ENCODE measurements at places on chromosomes 2 and 18. TPM values are rescaled to one million over a fixed set of nuclear protein-coding genes. Genes with fewer than 3 reads are reported as not detected.

DNA sequence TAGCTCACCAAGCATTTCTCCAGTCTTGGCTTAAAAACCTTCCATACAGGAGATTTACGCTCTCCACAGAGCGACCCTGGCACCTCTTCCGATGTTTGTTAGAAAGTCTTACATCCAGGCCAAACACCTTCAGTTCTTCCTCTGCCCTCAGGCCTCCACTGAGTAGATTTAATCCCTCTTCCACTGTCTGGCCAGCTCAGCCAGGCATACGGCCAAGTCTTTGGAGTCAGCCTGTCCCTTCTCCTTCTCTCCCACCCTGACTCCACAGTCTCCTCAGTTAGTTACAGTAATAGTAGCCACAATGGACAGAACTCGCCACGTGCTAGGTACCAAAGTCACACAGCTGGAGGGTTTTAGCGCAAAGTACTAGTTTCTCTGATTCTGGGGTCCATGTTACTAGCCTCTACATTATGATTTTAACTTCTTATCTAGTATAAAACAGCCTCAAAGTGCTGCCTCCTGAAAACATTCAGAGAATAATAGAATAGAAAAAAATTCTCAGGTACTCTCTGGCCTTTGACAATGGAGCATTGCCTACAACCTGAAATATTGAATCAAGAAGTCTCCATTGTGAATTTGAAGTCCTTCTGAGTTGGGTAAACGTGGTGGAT lies 39.5 kb downstream of the THNSL2 start:
- no peak for DNase-seq

DPYSL5 gene
- not detected for total RNA-seq

GRCh38 chr18:32577561-32577960 lies 106.9 kb upstream of the GAREM1 start:
- DNase-seq, result no peak

DNA sequence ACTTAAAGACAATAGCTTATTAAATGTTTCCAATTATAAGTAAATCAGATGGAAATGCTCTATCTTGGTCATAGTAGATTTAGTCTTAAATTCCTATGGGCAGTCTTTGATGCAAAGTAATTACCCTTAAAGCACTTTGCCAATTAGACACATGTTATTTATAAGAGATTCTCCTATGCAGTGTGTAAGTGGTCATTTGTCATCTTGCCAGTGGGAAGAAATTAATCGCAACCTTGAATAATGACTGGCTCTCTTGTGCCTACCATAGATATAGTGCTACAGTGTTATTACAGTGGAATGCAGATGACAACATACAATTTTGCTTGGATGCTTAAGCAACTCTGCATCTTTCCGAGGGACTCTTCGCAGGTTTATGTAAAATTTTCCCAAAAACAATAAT lies 311.0 kb upstream of the THUMPD2 start:
- no peak for DNase-seq

- no peak for DNase-seq
Measured at GRCh38 chr2:85215448-85216401, 82.5 kb downstream of the TCF7L1 start.

DNA sequence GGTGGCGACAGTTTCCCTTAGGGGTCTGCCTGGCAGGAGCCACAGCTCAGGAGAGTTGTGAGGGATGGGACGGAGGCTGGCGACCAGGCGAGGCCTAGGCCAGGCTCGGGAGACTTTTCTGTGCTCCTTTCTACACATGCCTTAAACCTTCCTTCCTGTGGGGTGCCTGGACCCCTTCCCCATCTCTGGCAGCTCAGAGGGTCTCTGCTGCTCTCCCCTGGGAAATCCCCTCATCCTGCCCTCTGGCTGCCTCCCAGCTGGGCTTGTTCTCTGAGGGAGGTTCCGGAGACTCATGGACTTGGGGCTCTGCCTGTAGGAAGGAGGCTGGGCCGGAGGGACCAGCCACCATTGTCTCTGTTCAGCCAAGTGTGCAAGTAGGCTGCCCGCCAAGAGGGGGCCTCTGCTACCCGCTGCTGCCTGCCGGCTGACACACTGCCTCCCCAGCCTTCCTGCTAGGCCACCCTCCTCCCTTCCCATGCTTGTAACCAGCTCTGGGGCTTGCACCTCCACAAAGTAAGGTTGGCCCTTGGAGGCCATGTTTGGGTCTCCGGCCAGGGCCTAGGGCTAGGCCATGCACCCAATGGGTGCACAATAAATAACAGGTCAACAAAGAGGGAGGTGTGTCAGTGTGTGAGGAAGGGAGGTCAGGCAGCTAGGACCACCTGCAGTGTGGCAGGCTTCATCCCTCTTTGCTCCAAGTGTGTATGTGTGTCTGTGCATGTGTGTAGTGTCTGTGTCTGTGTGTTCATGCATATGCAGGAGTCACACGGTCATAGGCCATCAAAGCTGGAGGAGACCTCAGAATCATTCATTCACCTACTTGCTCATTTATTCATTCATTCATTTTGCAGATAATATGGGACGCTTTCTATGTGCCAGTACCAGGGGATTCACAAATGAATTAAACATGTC lies 28.8 kb downstream of the PSD4 start:
- DNase-seq, result no peak

EFHD1 gene
- 16.9 TPM for total RNA-seq

IL1RN gene
- total RNA-seq, result 1.5 TPM

GRCh38 chr2:229230911-229231310 lies 40.2 kb downstream of the PID1 start:
- DNase-seq, result no peak

- no peak for DNase-seq
Measured at GRCh38 chr2:197891897-197892442, 87.6 kb downstream of the PLCL1 start.

DNA sequence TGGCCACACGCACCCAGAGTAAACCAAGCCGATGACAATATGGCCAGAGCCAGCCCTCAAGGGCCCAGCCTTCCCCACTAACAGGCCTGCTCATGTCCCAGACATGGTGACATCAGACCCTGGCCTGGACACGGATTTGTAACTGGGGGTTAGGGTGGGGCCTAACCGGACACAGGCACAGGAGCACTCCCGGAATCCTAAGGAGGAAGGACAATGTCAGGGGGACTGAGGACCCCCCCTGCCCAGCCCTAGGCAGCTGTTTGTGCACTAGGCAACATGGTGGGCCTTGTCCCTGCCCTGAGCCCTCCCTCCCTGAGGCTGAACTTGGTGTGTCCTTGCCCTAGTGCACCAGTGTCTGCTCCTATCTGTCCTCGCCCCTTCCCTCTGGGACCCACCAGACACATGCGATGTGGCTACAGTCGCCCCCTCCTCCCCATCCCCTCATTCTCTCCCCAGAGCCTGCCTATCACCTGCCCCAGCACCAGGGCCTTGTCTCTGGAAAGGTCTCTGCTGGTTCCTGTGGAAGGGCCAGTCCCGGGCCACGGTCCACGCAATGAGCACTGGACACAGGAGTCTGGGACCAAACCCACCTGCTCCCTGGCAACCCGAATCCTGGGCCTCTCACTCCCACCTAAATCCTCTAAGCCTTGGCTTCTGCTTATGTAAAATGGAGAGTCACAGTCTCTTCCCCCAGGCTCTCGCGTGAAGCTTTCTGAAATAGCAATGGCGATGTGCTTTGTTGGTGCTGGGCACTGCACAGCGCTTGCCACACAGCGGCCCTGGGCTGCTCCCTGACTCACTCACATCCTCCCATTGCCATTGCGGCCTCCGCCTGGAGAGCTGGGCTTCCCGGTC lies 76.5 kb upstream of the RAB6C start:
- no peak for DNase-seq
